ENCODE measurements at places on chromosomes 5 and 9. TPM values are rescaled to one million over a fixed set of nuclear protein-coding genes. Genes with fewer than 3 reads are reported as not detected.

DNA sequence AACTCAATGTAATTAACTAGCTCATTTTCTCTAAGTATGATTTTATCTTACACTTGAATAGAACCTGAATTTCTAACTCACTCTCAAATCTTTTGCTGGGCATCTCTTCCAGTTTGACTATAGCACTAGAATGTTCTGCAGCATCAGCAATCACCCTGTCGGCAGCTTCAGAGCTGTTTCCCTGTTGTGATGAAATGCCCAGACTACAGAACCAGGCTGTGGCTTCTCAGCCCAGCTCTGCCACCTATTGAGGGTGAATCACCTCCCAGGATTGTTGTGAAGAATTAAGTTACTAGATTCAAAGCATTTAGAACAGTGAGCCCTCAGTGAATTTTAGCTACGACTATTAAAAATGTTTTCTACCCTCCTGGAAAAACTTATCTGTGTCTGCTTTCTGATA is 90.4 kb upstream of the ANKRD55 start:
- DNase-seq, result peak; percentile 76

DNA sequence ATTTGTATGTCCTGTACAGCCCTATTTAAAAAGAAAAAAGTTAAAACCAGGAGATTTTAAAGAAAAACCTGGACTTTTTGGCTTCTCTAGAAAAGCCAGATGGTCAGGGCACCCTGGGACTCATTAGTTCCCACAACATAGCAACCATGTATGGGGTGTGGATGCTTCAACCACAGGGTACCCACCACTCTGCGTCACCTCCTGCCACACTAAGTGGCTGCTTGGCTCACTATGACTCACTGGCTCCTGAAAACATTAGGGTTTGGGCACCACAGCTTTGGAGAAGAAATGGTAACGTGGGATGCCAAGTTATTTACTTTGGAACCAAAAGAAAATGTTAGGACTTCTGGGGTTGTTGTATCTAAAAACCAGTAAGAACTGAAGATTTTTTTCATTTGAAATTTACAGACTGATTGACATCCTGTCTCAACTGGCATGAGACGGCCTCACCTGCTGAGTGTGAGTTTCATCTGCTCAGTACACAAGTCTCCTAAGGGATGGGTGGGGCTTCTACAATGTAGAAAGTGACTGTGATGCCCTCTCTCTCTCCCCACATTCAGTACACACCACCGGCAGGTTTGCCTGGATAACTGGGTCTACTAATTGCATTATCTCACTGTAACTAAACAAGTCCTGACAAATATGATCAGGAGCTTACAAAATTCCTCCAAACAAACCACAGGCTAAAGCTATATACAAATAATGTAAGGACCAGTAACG is 103.9 kb downstream of the ESM1 start:
- no peak for DNase-seq

- DNase-seq, result no peak
Observed at GRCh38 chr9:15287309-15287708, 19.7 kb downstream of the TTC39B start.

DNA sequence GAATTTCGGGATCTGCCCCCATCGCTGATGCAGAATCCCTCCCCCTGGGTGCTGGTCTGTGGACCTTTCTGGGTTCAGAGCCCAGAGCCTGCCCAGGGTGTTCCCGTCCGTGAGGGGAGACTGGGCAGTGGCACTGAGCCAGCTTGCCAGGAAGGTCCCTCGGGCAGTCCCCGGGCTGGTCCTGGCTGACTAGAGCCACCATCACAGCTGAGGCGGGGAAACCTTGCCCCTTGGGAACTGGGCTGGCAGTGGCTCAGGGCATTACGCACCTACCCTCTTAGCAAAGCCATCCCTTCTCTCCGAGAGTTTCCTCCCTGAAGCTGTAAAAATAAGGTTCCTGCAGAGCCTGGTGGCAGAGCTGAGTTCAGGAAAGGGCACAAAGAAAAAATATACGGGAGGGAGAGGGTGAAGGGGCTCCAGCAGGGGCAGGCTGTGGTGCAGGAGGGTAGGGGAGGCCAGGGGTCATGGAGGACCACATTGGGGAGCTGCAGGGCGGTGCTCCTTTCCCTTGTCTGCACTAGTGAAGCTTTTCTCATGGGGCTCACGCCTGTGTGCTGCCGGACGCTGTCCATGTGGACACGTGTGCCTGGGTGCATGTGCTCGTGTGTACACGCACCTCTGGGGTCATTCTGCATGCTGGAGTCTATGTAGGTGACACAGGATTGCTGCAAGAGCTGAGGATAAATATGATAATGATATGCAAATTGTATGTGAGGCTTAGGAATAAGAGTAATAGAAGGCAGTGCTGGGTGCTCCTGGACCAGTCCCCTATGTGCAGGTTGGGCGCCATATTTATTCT is 118.9 kb downstream of the LHX2 start:
- no peak for DNase-seq

DNA sequence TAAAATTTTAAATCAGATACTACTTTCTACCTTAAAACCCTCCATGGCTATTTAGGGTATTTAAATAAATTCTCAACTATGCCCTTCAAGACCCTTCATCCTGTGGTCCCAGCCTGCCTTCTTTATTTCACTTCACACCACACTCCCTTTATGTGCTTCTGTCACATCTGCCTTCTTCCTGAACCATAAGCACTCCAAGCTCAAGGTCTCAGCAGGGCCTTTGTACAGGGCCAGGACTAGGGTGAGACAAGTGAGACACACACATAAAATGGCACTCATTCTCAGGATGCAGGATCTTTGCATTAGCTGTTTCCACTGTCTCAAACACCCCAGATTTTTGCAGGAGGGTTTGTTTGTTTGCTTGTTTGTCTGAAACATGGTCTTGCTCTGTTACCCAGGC is 7.6 kb downstream of the ITK start:
- DNase-seq, result no peak

DNA sequence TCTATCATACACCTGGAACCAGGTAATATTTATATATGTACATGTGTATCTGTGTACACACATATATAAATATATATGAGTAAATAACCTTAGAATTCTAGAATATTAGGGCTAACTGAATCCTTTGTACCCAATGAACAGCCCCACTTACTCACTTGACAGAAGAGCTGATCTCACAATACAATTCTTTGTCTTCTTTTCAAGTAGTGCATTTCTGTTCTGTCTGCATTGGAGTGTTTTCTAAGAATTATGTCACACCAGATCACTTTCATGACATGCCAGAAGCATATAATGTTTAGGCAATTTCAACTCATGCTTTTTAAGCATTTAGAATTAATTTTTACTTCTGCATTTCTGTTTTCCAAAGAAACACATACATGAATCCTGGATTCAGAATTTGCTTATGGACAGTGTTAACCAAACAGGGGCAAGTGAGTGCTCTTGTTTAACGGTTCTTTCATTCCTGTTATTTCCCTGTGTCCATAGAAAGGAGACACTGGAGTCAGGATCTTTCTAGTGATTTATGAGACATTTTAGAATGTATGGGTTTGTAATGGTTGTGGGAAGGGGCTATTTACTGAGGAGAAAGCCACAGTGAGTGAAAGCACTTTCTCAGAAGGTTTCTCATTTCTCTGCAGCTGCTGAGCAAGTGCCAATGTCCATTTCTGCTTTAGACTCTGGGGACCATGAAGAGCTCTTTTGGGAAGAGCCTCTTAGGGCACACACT is 123.2 kb downstream of the RMI1 start:
- DNase-seq, result no peak

DNA sequence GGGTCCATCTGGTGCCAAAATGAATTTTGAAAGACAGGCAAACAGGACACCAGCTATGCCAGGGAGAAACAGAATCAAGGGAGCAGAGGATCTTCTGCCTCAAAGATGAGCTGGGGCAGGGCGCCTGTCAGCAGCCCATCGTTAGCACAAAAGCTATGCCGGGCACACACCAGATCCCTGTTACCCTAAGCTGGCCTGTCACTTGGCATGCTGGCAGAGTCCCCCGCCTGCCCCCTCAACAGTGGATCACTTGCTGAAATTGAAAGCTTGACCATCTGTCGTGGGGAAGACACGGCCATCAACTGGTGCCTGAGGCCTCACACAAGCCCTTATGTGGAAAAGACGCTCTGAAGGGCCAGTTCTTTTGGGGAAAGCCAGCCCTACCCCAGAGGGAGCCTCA is 256.4 kb downstream of the EBF1 start:
- no peak for DNase-seq

DNA sequence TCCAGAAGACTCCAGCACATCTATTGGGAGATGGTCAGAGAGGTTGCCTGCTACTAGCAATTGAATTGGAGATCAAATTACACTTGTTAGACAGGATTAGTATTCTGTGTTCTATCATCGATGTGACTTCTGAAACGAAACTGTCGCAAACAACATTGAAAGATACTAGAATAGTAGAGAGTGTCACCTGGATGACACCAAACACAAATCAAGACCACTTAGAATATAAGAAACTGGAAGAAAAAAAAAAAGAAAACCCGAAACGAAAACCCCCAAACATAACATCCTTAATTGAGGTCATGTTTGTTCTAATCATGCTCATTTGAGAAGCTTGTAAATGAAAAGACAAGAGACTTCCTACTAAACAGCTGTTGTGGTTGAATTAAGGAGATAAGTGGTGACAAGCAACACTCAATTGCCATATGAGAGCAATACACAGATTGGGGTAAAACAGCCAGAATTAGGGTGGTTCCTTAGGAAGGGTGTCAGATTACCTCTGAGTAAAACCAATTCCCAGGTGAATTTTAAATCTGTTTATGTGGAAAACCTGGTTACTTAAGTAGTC is 97.6 kb downstream of the BASP1 start:
- DNase-seq, result no peak

GRCh38 chr5:141681695-141682641 is at the start of gene ARAP3:
TSS of gene ARAP3 (minus strand) at chr5:141682230. CDS start at chr5:141680486, 1,744 bp downstream.
- DNase-seq, result peak; percentile 89

GRCh38 chr5:172897481-172898217 is 61.6 kb upstream of the RPL26L1 start:
- peak; percentile 97 for DNase-seq

- no peak for DNase-seq
Observed at GRCh38 chr9:131860430-131860829, 120.6 kb upstream of the RAPGEF1 start.

GRCh38 chr9:120698766-120699165 is 15.5 kb downstream of the MEGF9 start:
- no peak for DNase-seq

- DNase-seq, result no peak
Observed at GRCh38 chr5:148963664-148964063, 99.2 kb downstream of the SH3TC2 start.

- DNase-seq, result no peak
Observed at GRCh38 chr9:73839471-73839870, 657.7 kb upstream of the RORB start.

- no peak for DNase-seq
Observed at GRCh38 chr5:151632524-151632923, 41.4 kb upstream of the FAT2 start.

GRCh38 chr9:136343121-136343883 is 16.0 kb downstream of the GPSM1 start:
- DNase-seq, result no peak

DNA sequence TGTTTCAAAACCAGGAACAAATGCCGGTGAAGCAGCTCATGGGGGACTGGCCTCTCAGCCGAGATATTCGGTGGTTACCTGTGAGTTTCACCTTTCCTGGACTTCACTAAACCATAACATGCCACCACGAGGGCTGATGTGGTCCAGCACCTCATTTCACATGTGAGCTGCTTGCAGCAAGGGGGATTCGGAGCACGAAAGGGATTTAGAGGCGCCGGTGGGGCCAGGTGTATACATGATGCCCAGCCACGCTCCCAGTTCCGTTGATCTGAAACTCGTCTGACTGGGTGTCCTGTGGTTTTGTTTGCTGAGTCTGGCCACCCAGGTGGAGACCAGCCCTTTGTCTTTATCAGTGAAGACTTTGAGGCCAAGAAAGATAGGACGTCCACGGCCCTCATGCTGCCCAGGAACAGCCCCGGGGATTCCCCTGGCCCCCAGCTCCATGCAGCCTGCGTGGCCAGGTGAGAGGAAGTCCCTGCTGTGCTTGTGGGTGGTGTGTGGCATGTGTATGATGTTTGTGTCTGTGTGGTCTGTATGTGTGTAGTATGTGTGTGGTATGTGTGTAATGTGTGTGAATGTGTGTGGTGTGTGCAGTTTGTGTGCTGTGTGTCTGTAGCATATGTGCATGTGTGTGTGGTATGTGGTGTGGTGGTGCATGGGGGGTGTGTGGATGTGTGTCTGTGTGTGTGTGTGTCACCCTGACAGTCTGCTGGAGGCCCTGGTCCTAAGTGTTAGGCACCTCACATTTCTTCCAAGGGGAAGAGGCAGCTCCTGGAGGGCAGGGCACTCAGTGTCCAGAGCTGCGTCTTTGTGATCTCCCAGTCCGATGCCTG is 23.4 kb downstream of the PHF2 start:
- no peak for DNase-seq

- no peak for DNase-seq
Observed at GRCh38 chr9:118896324-118897000, 472.8 kb downstream of the BRINP1 start.

GRCh38 chr5:76401801-76402250 is 1.3 kb upstream of the IQGAP2 start:
- DNase-seq, result no peak

DNA sequence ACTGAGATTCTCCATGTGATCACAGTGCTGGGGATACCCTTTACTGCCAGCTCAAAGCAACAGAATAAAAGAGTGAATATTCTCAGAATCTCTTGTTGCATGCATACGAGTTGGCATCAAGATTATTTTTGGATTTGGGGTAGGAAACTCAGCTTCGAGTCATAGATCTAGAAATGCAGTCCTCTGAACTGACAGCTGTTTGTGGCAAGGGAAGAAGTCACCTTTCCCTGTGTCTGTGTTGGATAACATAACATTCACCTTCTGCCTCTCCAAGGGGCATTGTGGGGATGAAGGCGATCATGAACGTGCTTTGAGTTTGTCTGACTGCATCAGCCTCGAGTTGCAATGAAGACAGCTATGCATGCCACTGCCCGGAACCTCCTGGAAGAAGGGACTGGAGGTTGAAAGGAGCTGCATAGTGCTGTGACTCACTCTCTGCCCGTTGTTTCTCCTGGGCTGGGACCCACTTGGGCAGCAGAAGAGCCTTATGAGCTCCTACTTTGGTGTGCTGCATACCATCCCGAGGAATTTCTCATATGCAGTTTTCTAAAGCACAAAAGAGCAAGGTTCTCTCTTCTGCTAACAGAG is 231.7 kb downstream of the ARHGAP26 start:
- peak; percentile 84 for DNase-seq

GRCh38 chr5:116872986-116873385 is 298.4 kb upstream of the SEMA6A start:
- no peak for DNase-seq

- no peak for DNase-seq
Observed at GRCh38 chr5:66904189-66904588, 292.4 kb downstream of the CD180 start.

The KIF20A gene
- total RNA-seq, result 106 TPM

The RASGRF2 gene
- 5.3 TPM for total RNA-seq

The ZNF883 gene
- 0.83 TPM for total RNA-seq

The QRFP gene
- not detected for total RNA-seq

The TXN gene
- 277 TPM for total RNA-seq

The TXNDC8 gene
- total RNA-seq, result not detected

The RASEF gene
- under 0.01 TPM for total RNA-seq

The LCN2 gene
- total RNA-seq, result not detected

The GLRA1 gene
- not detected for total RNA-seq

The PCDHGA12 gene
- 9.7 TPM for total RNA-seq
